Activated CD4-positive, alpha-beta T cell treated with anti-CD3 and anti-CD28 coated beads for 24 hours (primary cell): ENCODE measurements at places on chromosomes 3 and 15.
A peak's percentile ranks its signal among the peaks of the same experiment; 100 is the strongest.

- DNase-seq = no peak
Measured at GRCh38 chr3:191441687-191442086, 19.3 kb upstream of the PYDC2 start.

GRCh38 chr3:185439745-185440466, 58.9 kb downstream of the TMEM41A start:
- no peak for DNase-seq

GRCh38 chr3:196992461-196993065, 23.9 kb upstream of the PIGZ start:
- no peak for DNase-seq

GRCh38 chr3:77122652-77123051, 82.8 kb downstream of the ROBO2 start:
- DNase-seq = no peak

- no peak for DNase-seq
Measured at GRCh38 chr15:47862402-47862801, 145.1 kb downstream of the SEMA6D start.

DNA sequence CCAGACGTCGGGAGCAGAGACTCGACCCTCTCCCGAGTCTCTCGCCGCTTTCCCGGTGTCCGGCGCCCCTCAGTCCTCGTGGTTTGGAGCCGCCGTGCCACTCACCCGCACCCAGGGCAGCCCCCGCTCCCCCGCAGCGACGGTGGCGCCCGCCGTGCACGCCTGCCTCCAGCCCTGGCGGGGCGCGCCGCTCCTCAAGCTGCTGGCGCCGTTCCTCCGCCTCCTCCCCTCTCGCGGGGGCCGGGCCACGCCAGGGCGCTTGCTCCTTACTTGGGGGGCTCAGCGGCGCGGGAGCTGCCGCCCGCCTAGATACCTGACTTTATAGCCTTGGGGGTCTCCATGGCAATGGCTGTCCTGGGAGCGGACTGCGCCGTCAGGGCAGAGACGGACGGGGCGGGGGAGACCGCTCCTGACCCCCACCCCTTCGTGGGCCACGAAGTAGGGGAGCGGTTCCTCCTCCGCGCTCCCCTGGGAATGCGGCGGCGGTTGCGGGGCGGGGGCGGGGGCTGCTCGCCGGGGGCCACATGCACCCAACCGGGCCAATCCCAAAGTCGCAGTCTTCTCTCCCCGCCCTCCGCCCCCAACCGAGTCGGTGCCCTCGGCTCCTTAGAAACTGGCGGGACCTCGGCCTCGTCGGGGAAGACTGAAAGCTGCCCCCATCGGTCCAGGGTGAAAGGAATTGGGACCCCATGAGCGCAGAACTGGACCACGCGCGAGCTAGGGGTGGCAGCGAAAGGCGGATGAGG, at the start of gene ANKRD63:
Gene ANKRD63 (minus strand): TSS at position 196 of the 746 bp plus-strand sequence. CDS start 478 bp downstream, outside the sequence.
- DNase-seq = peak; percentile 15

DNA sequence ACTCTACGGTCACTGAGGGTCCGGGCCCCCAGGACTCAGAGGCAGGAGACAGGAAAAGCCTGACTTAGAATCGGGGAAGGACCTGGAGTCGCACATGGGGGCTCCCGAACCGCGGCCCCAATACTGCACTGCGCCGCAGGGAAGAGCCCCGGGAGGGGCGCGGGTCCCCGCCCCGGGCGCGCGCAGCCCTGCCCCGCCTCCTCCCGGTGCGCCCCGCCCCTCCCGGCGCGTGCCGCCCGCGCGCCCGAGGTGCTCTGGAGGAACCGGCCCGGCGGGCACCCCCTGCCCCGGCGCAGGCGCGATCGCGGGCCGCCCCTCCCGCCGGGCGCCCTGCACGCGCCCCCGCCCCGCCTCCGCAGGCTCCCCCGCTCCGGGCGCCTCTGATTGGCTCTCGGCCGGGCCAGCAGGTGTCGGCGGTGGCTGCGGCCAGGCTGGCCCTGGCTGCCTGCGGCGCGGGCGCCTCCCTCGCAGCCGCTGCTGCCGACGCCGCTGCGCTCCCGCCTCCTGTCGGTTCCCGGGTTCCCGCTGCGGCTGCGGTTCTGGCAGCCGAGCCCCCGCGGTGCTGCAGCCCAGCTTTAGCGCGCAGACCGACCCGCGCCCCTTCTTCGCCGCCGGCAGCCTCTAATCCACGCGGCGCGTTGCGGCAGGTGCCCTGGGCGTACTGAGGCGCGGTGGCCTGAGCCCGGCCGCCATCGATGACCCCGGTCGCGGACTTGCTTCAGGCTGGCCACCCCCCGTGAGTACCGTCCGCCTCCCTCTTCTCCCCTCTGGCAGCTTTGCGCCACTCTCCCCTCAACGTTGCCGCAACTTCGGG, at the start of gene MYRIP:
Gene MYRIP (plus strand): TSS at position 429 of the 814 bp plus-strand sequence. CDS start 91,208 bp downstream, outside the sequence.
- DNase-seq = no peak

DNA sequence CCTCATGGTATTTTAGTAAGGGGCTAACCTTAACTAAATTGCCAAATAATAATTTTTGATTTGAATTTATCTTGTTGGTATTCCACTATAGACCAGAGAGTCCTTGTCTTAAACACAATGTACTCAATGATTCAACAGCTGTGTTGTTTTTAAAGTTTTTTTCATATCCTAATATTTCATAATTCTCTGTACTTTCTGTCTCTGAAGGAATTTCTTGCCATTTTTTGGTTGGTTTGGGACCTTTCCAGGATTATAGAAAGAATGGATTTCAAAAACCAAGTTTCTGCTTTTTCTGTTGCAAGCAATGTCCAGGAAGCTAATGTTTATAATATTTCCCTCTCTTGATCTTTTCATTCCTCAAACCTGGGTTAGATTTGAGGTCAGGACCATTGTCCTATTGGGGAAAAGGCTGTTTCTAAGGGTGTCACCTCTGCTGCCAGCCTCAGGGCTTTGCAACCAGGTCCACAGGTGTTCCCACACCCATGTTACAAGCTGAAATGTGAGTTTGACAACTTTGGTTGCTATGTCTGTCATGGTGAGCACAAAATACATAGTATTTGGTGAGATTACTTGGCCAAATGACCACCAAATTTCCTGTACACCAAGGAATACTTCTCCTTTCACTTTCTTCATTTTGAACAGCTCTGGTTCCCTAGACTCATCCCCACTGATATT, 363.7 kb upstream of the RGMA start:
- DNase-seq = no peak

DNA sequence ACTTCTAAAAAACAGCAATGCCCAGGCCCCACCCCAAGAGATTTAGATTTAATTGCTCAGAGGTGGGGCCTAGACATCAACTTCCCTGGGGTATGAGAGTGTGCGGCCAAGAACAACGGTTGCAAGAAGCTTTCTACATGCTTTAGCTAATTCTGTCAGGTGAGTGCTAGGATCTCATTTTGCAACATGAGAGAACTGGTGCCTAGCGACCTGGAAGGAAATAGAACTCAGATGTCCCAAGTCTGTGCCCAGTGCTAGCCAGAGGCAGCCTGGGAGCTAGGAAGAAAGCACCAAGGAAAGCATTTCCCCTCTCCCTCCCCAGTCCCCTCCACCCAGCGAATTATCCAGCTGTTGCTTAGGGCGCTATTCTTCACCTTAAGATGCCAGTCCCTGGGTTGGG, 22.9 kb upstream of the HRH1 start:
- DNase-seq = no peak

- no peak for DNase-seq
Measured at GRCh38 chr3:28150465-28151206, 90.8 kb upstream of the CMC1 start.

DNA sequence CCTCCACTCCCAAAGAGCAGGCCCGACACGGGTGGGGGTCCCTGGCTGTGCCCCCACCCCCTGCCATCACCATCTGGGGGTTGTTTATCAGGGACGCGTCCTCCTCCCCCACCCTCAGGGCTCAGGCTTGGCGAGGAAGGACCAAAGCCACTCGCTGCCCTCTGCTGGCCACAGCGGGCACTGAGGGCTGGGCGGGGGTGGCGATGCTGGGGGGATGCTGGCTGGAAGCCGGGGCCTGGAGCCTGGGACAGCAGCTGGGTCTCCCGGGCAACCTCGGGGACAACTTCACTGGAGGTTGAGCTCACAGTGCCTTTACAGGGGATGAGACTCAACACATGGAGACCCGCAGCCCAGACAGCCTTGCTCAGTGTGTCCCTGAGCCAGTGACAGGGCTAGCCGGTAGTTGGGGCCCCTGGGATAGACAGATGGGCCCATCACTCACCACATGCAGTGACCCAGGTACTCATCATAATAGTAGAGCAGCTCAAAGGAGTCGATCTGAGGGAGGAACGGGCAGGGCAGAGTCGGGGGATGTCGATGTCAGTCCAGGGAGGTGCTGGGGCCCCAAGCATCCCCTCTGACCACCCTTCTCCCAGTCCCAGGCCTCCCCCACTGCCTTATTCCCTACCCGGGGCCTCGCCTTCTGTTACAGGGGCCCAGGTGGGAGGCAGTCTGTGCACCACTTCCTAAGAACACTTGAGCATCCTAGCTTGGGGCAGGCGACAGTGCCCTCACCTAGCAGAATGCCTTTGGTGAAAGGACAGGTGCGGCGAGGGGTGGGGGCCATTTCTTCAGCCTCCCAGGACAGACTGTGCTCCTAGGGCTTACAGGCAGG, 5.9 kb upstream of the CALML4 start:
- peak; percentile 43 for DNase-seq

DNA sequence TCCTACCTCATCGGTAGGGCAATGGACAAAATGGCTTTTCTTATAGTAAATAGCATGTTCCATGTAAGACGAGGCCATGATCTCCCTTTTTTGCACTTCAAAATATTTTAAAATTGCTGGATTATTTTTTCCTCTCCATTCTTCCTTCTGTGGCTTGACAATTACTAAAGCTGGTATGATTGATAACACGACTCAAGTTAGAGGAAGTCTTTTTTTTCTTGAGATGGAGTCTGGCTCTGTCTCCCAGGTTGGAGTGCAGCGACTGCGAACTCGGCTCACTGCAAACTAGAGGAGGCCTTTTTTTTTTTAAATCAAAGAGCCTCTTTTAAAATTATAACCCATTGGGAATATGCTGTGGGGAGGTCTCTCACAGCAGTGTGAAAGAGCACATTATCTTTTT, 124.5 kb upstream of the TBL1XR1 start:
- DNase-seq = no peak

DNA sequence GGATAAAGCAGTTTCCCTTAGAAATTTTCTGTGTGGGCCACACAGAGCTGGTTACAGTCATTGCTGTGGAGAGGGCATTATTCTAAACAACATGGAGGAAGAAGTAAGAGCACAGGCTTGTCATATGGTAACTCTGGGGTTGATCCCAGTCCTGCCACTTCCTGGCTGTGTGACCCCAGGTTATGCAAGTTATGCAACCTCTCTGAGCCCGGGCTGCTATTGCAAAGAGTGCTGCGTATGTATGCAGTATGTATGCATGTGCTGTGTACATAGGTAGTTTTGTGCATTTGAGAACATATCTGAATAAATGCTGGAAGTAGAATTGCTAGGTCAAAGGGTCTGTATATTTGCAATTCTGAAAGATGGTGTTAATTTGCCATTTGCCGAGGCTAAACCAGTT, 9.2 kb downstream of the SPSB4 start:
- no peak for DNase-seq

- no peak for DNase-seq
Measured at GRCh38 chr15:92719021-92719420, 63.4 kb upstream of the FAM174B start.

GRCh38 chr3:116164039-116164438, 281.2 kb downstream of the LSAMP start:
- DNase-seq = no peak

GRCh38 chr3:127915115-127915936, at the start of gene KBTBD12:
KBTBD12 (plus strand) TSS chr3:127915232; CDS start chr3:127923062, 7,830 bp downstream.
- DNase-seq = no peak

DNA sequence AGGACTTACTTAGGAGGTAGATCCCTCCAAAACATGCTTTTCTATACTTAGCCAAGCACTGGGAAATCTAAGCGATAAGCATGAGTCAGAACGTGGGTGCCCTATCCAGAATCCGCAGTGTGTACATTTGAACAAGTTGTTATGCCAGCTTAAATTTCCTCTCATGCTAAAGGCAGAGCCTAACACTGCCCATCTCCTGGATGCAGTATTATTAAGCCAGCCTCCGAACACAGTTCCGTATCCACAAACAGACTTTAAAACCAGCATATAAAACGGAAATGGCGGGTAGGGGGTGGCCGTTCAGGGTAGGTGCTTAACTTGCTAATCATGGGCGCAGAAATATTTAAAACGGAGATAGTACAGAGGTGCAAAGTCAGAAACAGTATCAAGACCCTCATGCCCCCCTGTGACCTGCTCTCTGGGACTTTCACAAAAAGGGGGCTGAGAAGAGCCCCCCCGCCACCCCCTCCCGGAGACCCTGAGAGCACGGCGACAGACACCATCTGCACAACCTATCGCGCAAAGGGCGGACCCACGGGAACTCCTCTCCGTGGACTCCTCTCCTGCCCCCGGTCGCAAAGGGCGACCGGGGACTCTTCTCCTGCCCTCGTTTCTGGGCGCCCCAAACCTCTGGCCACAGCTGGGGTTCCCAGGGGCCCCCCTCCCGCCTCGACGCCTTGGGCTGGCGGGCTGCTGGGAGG, 889 bp upstream of the LRRIQ4 start:
- no peak for DNase-seq

GRCh38 chr3:194257916-194258668, 93.0 kb downstream of the CPN2 start:
- no peak for DNase-seq

- no peak for DNase-seq
Measured at GRCh38 chr3:195162033-195162669, 108.8 kb downstream of the XXYLT1 start.

- no peak for DNase-seq
Measured at GRCh38 chr15:69032031-69032430, 17.5 kb downstream of the NOX5 start.

DNA sequence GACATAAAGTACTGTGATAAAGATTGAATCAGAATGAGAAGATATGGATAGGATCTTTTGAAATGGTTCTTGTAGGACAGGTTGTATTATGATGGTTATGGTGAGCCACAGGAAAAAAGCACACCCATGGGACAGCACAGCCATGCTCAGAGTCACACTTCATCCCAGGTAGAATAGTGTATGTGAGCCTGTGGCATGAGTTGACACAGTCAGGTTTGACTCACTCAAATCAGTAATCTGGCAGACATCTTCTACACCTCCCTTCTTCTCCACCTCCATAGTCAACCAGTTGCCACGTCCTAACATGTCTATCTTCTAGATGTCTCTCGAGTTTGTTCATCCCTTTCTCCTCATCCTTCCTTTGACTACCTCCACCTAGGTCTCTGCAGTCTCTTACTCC, 176.0 kb downstream of the RBMS3 start:
- DNase-seq = no peak

GRCh38 chr3:150751781-150752263, 11.1 kb downstream of the SIAH2 start:
- no peak for DNase-seq

GRCh38 chr3:133441867-133442270, 42.0 kb downstream of the BFSP2 start:
- no peak for DNase-seq

DNA sequence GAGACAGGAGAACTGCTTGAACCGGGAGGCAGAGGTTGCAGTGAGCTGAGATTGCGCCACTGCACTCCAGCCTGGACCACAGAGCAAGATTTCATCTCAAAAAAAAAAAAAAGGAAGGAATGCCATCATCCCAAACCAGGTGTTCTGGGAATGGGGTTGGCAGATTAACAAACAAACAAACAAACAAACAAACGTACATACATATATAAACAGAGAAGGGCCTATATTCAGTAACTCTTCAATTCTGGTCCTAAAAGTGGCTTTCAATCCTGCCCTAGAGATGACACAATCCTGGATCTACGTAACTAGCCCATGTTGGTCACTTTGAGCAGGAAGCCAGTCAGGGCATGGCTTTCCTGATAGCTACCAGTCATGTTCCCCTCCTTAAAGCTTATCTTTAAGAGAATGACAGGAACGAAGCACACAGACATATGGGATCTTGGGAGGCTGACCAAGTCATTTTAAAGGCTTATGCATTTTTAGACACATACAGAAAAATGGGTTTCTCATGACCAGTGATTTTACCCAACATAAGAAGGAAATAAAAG, 29.9 kb upstream of the RAB11A start:
- DNase-seq = no peak
